Left hindlimb (tissue), 1 donor: ENCODE measurements at places on chromosomes 16 and 17.

DNA sequence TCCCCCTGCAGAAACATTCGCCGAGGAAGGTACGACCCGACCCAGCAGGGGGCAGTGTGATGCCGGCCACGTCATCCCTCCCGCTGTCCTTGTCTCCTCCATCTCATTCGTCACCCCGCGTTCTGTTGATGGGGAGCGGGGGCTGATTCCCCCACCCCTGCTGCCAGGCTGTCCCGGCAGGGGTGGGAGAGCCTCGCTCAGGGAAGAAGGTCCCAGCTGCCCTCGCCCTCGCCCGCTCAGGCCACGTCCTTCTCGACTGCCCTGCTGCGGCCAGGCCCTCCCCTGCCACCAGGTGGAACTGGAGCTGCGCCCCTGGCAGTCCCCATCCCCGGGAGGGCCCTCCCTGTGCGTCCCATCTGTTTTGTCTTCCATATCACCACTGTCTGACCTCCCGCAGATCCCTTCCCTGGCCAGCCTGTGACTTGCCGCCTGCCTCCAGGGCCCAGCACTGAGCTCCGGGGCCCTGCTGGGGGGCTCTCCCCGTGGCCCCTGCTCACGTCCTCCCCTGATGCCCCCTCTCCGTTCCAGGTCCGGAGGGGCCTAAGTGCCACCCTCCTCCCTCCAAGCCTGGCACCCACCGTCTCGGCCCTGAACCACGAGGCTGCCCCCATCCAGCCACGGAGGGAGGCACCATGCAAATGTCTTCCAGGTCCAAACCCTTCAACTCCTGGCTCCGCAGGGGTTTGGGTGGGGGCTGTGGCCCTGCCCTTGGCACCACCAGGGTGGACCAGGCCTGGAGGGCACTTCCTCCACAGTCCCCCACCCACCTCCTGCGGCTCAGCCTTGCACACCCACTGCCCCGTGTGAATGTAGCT, 20.6 kb downstream of the ADAM11 start:
- DNase-seq: peak; percentile 86

DNA sequence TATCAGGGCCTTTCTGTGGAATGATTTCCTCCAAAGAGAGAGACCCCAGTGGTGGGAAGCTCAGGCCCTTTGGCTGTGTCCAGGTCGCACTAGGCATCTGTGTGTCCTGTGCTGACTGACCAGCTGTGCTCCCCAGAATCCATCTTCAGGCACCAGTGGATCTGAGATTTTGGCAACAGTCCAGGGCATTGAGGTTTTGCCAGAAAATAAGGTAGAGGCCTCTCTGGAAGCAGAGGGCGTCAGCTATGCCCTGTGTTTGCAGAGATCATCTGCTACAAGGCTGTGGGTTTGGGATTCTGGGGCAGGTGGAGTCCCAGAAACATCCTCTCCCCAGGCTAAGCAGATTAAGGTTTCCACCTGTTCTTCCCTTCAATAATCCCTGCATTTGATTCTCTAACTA, 57.5 kb upstream of the TOB1 start:
- no peak for DNase-seq

DNA sequence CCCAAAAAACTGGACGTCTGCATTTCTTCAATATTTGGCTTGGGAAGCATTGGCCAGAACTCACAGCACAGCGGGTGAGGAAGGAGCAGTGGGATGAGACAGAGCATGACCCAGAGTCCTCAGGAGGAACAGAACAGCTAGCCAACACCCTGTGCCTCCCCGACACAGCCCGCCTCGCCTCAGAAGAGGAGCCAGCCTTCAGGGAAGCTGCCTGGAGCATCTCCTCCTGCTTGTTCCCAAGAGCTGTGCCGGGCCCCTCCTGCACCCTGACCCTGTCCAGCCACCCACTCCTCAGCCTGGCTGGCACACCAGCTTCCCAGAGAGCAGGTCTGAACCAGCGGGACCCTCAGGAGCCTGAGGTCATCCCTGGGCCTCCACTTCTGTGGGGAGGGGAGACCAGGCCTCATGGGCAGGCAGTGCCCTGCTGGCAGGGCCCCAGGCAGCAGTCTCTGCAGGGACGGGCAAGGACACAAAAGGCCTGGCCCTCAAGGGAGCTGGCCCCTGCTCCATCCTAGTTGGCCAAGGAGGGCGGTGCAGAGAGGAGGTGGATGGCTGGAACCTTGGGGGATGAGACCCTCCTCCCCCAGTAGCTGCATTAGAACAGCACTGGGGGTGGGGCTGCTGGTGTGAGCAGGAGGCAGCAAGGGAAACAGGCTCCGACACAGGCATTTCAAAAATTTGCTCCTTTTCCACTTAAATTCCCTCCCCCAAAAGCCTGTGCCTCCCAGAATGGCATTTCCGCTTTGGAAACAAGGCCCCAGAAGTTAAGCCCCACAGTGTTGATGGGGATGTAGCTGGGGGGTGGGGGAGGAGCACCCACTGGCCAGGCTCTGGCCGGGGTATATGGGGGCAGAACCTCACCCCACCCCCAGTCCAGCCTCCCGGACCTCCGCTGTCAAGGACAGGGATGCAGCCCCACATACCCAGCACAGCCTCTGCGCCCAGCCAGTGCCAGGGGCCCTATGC, 1.8 kb upstream of the BCAR1 start:
- peak; percentile 52 for DNase-seq

- no peak for DNase-seq
These were observed 14.4 kb downstream of the DEF8 start for GRCh38 chr16:89962754-89963498.

DNA sequence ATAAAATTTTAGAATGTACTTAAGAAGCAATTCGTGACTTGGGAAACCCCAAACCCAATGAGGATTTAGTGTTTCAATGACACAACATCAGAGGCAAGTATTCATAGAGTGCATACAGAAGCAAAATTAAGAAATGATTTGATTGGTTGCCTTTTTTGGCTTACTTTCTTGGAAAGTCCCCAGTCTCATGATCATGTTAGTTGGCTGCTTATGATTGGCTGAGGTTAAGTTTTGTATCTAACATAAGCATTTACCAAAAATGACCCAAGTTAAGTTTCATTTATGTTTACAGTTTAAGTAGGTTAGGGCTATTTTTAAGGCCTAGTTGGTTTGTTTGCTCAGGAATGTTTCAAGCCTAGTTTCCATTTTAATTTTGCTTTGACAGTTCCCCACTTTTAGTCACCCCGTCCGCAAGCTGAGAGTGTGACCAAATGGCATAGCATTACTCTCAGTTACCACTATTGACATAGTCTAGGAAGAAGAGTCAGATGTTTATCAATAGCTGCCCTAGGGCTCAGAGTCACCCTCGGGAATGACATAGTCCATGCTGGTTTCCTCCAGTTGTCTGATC, 36.2 kb downstream of the DGKE start:
- DNase-seq: no peak

DNA sequence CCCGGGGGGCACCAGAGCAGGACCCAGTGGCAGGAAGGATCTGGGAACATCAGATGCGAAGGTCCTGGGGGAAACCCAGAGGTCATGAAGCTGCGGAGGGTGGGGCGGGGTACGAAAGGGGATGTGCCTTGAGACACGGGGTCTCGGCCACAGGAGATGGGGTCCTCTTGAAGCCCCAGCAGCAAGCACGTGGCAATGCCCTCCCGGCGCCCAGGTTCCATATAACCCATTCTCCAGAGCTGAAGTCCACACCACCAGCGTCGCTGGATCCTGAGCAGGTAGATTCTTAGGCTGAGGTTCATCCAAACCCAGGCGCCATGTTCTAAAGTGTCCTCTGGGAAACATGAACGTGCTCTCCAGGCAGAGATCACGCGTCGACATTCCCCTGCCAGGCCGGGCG, 20.9 kb downstream of the PIEZO1 start:
- DNase-seq: no peak

- no peak for DNase-seq
These were observed at the start of gene TERB1 for GRCh38 chr16:66801320-66802105. Gene TERB1 (minus strand): TSS chr16:66801584. CDS start chr16:66796798, 4,786 bp downstream.

DNA sequence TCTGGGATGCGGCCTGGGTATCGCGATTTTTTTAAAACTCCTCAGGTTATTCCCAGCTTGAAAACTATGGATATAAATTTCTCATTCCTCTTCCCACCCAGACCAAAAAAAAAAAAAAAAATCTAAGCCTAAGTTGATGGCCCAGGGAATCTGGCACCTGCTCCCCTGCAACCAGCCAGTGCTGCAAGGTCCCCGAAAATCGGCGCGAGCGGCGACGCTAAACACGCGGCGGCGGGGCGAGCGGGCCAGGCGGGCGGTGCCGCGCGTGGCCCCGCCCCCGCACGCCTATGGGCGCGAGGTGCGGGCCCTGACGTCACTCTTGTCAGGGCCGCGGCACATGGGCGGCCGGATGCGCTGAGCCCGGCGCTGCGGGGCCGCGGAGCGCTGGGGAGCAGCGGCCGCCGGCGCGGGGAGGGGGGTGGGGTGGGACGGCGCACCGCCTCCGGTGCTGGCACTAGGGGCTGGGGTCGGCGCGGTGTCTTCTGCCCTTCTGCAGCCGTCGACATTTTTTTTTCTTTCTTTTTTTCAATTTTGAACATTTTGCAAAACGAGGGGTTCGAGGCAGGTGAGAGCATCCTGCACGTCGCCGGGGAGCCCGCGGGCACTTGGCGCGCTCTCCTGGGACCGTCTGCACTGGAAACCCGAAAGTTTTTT, at the start of gene HLF:
TSS of gene HLF (plus strand) at position 316 of the 654 bp plus-strand sequence. CDS start 525 bp downstream, outside the sequence.
- peak; percentile 86 for DNase-seq

GRCh38 chr16:89455178-89455577, 35.2 kb downstream of the ANKRD11 start:
- DNase-seq: no peak

GRCh38 chr17:72400863-72401262, 280.0 kb downstream of the SOX9 start:
- DNase-seq: no peak

- peak; percentile 25 for DNase-seq
These were observed 9.5 kb downstream of the SLC9A5 start for GRCh38 chr16:67258161-67258835.

- DNase-seq: no peak
These were observed 66.6 kb upstream of the TMEM97 start for GRCh38 chr17:28252436-28252835.

- DNase-seq: no peak
These were observed 204.5 kb upstream of the RPL38 start for GRCh38 chr17:73998653-73999645.

DNA sequence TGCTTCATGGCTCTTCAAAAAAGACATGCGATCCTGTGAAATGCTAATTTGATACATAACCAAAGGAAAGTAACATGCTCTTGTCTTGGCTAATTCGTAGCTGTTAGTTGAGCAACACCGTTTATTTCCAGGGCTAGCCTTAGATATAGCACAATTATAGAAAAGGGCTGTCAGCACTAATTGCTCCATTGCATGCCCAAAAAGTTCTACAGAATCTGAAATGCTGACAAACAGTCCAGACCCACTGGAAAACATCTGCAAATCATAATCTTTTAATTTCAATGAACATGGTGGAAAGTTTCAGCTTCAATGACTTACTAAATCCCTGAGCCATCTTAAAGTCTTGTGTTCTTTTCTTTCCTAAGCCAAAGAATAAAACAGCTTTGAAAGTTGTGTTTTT, 42.9 kb upstream of the NUDT7 start:
- DNase-seq: no peak
